ENCODE measurements at places on chromosomes 6 and 20.
A peak's percentile ranks its signal among the peaks of the same experiment; 100 is the strongest.

GRCh38 chr20:8969146-8969583 is 99.7 kb upstream of the PLCB4 start:
- DNase-seq: no peak

DNA sequence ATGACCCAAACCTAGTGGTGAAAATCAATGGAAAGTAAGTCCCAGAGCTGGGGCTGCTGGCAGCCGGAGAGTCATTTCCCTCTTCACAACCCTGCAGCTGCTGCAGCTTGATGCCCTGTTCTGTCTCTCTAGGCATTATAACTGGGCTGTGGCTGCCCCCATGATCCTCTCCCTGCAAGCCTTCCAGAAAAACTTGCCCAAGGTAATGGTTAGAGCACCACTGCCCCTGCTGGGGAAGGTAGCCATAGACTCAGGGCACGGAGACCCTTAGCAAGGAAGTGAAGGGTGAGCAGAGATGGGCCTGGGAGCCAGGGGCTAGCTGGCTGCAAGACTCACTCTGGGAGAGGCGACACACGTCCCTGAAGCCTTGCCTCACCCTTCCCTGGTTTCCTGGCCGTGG is 12.0 kb downstream of the LPIN3 start:
- DNase-seq: no peak

DNA sequence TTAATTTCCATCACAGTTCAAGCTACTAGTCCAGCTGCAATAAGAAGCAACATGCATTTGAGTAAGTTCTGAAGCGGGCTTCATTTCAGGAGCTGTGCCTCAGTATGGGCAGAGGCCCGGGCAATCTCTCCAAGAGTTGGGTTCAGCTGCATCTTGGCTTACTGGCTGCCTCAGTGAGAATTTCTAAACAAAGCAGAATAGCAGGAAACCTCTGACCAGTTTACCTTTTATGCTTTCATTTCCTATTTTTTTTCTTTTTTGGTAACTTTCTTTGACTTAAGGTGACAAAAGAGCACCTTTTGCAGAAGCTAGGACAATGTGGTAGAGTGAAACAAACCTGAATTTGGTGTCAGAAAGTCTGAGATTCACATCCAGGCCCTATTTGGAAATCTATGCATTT is 51.0 kb upstream of the FBXO30 start:
- DNase-seq: no peak

GRCh38 chr6:147805155-147805554 is 296.7 kb downstream of the SAMD5 start:
- no peak for DNase-seq

- no peak for DNase-seq
These were observed 83.2 kb downstream of the MDGA1 start for GRCh38 chr6:37614491-37614890.

GRCh38 chr20:32582659-32583580 is 2.2 kb downstream of the NOL4L start:
- no peak for DNase-seq

DNA sequence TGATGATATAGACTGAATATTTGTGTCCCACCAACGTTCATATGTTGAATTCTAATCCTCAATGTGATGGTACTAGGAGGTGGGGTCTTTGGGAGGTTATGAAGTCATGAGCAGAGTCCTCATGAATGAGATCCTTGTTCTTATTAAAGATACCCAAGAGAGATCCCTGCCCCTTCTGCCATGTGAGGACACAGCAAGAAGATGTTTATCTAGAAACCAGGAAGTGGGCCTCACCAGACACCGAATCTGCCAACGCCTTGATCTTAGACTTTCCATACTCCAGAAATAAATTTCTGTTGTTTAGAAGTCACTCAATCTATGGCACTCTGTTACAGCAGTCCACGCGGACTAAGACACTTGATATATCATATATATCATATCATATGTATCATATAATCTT is 67.7 kb upstream of the GCM1 start:
- DNase-seq: no peak

DNA sequence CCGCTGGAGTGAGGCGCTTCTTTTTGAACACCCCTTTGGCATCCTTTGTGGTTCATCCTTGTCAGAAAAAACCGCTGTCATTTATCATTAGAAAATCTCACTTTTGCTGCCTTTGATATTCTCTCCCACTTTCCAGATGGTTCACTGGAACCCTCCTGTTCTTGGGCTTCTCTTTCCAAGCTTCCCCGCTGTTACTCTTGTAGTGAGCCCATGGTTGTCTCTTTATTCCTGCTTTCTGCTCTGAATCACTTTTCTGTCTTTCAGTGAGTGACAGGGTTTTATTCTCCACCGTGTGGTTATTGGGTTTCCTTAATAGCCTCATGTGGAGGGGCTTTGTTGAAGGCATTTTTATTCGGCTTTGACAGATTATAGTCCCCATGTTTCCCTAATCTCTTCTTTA is 117.0 kb downstream of the FARS2 start:
- no peak for DNase-seq

- DNase-seq: no peak
These were observed 188.8 kb upstream of the BTBD3 start for GRCh38 chr20:11728937-11729336.

DNA sequence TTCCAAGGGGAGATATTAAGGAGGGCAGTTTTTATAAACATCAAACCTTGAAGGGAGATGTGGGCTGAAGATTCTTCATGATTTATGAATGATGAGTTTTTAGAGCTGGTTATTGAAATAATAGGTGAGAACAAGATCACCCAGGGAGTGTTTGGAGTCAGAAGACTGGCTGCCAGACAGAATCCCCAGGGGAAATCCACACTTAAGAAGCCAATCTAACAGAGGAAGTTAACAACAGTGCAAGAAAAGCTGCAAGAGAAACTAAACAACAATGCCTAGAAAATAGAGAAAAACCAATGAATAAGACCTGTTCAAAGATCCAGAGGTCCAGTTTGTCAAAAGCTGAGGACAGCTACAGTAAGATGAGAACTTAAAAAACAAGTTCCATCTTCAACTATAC is 167.9 kb upstream of the MAN1A1 start:
- no peak for DNase-seq

DNA sequence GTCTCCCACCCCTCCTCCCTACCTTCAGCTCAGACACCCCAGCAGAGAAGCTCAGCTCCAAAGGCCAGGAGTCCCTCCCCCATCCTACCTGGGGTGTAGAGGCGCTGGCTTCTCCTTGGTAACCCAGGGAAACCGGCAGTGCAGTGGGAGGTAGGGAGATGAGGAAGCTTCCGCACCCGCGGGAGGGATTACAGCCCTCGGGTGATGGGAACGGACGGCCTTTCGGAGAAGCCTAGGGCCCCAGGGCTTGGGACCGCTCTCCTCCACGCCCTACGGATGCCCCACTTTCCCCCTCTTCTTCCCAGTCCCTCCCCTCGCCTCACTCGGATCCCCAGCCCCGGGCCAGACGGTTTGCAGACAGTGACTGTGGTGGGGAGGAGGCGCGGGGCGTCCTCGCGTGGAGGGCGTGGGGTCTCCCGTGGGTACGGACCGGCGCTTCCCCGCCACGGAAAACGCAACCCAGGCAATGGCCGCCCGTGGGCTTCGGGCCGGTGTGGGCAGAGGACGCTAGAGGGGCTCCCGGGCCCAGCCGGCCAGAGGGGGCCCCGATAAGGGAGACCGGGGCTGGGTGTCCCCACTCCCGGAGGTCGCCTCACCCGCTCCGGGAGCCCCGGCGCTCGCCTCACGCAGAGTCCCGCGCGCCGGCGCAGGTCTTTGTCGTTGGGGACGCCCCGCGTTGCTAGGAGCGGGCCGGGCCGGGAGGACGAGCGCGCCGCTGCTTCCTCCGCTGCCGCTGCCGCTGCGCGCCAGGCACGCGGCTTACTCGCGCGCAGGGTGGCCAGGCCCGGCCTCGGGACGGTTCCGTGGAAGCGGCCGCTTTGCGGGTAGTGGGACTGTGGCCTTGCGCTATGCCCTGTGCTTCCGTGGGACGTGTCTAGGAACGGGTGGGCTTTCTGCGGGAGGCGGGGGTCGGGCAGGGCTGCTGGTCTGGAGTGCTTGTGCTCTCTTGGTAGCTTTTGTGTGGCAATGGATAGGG is 15.8 kb downstream of the AARS2 start:
- peak; percentile 22 for DNase-seq

DNA sequence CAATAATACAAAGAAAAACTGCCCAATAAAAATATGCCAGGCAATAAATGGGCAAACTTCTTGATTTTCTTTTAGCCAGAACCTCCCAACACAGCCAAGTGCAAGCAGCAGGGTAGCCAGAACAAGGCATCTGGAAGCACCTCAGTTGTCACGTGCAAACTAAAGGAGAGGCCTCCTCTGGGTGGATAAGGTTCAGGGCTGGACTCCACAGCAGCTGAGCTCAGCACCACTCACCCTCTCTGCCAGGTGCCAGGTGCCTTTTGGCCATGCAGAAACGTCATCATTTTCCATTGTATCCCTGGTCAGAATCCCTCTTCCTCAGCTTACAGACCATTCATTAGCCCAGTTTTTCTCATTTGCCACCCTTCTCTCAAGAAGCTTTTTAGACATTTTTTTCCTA is 52.7 kb downstream of the SOD2 start:
- DNase-seq: no peak

- no peak for DNase-seq
These were observed 154.5 kb downstream of the MMS22L start for GRCh38 chr6:97128507-97128906.

GRCh38 chr6:134703206-134703605 is 246.7 kb downstream of the ALDH8A1 start:
- DNase-seq: no peak

GRCh38 chr6:133410638-133411435 is 169.7 kb downstream of the EYA4 start:
- no peak for DNase-seq

GRCh38 chr20:33304046-33304445 is 21.0 kb downstream of the BPIFB1 start:
- DNase-seq: no peak

DNA sequence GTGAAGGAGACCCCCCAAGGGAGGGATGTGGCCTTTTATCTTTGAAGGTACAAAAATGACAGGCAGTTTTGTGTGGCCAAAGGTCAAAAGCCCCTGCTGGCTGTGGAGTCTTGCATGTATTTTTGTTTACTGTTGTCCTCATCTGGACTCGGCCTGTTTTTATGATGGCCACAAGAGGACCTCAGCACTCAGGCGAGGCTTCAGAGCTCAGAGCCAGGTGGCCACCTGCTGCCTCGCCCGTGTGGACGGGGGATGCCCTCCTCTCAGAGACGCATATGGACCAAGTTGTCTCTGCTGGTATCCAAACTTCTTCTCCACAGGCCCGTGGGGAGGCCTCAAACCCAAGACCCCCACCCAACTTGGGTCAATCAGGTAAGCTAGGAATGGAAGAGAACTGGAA is 118.2 kb downstream of the DACT2 start:
- no peak for DNase-seq

GRCh38 chr20:47222468-47223119 is 133.9 kb downstream of the ZMYND8 start:
- no peak for DNase-seq
